ENCODE measurements at places on chromosomes 12 and 14. TPM values are rescaled to one million over a fixed set of nuclear protein-coding genes. Genes with fewer than 3 reads are reported as not detected.
A peak's percentile ranks its signal among the peaks of the same experiment; 100 is the strongest.

DNA sequence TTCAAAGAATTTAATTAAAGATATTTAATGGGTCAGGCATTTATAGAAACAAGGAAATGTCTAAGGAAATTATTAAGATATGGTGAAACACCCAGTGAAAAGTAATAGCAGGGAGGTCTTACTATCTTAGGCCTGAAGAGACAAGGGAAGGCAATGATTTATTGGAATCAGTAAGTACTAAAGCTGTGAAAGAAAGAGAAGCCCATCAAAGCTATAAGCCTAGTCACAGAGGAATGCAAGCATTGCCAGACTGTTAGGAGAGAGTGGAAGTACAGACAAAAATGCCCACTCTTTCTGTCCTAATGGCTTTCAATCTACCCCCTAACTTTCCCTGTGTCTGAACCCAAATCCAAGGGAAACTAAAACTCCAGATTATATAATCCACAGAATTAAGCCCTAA lies 69.2 kb upstream of the PIK3C2G start:
- DNase-seq: no peak

DNA sequence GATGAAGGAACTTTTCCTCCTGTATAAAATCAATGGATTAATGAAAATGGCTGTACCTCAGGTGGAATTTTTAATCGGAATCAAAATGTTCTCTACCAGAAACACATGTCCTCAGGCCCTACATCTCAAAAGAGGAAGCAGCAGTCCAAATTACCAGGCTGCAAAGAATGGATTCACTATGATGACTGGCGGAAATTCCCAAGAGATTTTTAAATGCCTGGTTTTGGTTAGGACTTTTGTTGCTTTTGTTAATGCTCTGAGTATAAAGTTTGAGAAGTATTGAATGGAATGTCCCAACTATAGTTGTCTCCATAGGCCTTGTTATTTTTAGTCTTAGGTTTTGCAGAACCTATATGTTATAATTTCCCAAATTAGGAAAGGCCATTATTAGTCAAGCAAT lies 11.2 kb upstream of the IFNG start:
- no peak for DNase-seq

- no peak for DNase-seq
Measured at GRCh38 chr12:41418586-41418985, 230.5 kb downstream of the PDZRN4 start.

- DNase-seq: no peak
Measured at GRCh38 chr12:14880890-14881453, 4.7 kb downstream of the MGP start.

DNA sequence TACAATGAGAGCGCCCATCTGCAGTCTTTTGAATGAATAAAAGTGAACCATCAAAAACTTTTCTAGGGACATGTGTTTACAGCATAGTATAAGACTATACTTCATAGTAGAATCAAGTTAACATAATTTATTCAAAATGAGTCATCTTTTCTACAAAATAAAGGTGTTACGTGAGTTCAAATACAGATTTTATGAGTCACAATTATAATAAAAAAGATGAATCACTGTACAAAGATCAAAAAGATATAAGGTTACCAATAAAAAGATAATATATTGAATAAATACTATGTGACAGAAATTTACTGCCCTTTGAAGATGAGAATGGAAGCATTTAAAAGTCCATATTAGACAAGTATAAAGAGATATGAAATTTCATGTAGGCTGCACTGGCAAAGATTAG lies 2.8 kb downstream of the MBIP start:
- no peak for DNase-seq

DNA sequence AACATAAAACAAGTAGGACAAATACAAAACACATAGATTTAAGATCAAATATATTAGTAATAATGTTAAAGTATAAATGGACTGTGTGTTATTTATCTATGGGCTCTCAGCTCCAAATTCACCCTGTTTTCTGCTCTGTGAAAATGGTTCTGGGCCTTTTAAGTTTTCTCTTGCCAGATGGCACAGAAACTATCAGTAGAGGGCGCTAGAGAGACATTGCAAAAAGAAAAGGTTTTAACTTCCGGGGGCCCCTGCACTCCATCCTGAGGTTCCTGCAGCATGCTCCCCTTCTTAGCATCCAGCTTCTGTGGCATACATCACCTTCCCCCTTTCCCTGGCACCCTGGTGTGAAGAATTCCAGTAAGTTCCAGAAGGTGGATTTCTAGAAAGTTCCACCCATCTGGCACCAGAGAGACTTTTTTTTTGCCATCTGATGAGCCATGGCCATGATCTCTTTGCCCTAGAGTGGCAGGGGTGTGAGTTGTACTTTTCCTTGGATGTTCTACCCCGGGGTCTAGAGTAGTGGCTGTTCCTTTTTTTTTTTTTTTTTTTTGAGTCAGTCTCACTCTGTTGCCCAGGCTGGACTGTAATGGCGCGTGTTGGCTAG lies 29.3 kb downstream of the ZCRB1 start:
- DNase-seq: no peak

GRCh38 chr12:118065380-118065779 lies 4.4 kb upstream of the WSB2 start:
- no peak for DNase-seq

GRCh38 chr14:71324767-71325272 lies 417.6 kb downstream of the PCNX1 start:
- peak; percentile 58 for DNase-seq

- DNase-seq: no peak
Measured at GRCh38 chr12:2958432-2959191, 585 bp upstream of the TEAD4 start.

- DNase-seq: no peak
Measured at GRCh38 chr12:22064968-22065367, 18.9 kb downstream of the CMAS start.

- no peak for DNase-seq
Measured at GRCh38 chr12:67062193-67062592, 207.0 kb upstream of the CAND1 start.

- no peak for DNase-seq
Measured at GRCh38 chr12:68235576-68235975, 10.0 kb upstream of the IL26 start.

DNA sequence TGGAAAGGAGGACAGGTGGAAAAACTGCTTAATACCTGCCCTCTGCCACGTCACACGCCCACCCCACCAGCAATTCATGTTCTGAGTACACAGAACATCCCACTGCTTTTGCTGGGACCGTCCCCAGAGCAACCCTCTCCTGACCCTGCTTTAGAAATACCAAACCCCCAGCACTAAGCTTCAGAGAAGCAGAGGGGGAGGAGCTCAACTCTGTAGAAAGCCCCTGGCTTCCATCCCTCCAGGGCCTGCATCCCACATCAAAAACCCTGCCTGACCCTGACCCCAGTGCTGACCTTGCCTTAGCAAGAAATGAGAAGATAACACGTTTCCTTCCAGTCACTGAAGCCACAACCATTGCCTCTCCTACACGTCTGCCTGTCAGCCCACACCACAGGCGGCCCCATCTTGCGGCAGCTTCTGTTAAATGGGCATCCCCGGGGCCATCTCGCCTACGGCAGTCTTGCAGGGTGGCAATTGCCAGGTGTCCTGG lies 19.7 kb downstream of the VDR start:
- peak; percentile 7 for DNase-seq

DNA sequence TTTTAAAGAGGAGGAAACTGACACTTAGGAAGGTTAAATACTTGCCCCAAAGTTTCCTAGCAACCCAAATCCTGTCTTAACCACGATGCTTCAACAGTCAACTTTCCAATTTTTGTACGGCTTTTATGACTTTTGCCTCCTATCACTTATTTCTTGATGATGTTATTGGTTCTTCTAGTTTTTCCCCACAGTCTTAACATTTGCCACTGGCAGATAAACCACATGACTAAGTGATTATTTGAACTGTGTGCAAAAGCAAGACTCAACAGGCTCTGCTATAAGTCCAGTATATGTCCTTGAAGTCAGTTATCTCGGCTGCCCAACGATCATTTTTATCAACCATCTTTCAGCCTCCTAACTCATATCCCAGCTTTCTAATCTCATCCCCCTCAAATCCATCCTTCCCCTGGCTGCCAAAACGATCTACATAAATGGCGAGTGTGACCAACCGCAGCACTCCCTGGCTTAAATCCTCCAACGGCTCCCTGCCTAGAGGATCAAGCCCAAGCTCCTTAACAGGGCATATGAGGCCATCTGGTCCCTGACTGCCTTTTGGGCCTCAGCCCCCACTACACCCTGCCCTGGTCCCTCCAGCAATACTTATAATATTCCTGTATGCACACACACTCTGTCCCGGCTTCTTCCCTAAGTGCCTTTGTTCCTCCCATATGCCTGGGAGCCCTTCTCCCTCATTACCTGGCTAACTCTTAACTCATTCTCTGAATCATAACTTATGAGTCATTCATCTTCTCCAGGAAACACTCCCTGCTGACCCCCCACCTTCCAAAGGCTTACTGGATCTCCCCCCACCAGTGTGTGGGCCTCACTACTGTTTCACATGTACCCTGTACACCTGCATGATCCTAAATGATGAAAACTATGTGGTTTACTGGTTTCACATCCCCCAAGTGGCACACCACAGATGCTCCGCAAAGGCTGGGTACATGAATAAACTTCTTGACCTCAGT lies 8.8 kb downstream of the VPS37B start:
- no peak for DNase-seq

GRCh38 chr12:125249066-125249824 lies 184.0 kb downstream of the AACS start:
- no peak for DNase-seq

DNA sequence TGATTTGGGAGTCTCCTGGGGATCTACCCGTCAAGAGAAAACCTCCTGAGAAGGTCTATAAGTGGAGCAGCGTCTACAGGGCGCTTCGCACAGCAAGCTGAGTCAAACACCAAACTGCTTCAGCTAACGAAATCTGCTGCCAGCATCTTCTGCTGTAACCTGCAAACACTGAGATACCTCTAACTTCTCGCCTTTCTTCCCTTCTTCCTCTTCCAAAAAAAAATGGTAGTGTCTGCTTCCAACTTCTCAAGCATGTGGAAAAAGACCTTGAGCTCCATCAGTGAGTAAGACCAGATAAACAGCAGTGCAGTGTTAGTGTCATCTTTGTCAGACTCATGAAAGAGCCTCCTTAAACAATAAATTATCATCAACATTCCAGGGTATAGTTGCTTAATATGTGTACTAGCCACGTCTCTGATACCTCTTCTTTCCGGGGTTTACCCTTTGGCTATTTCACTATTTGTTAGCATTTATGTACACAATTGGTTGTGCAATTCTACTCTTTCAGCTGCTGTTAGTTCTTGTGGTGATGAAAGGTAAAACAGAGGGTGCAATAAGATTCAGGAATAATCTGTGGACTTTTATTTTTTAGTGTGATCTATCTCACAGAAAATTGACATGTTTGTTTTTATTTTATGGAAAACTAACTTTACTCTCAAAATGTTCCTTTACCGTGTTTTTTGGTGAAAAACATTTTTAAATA lies 81.6 kb downstream of the LLPH start:
- DNase-seq: no peak

DNA sequence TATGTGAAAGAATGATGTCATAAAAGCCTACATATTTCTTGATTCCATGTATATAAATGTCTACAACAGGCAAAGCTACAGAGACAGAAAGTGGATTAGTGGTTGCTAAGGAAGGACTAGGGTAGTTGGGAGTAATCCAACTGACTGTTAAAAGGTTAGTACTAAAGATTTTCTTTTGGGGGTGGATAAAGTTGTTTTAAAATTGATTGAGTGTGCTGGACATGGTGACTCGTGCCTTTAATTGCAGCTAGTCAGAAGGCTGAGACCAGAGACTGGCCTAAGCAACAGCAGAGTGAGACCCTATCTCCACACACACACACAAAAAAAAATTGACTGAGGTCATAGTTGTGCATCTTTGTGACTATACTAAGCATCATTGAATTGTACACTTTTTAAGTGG lies 234.3 kb downstream of the C12orf50 start:
- DNase-seq: no peak

GRCh38 chr12:93778306-93778705 lies 101.1 kb downstream of the CRADD start:
- DNase-seq: no peak

- DNase-seq: no peak
Measured at GRCh38 chr12:1646569-1647284, 17.7 kb downstream of the WNT5B start.

DNA sequence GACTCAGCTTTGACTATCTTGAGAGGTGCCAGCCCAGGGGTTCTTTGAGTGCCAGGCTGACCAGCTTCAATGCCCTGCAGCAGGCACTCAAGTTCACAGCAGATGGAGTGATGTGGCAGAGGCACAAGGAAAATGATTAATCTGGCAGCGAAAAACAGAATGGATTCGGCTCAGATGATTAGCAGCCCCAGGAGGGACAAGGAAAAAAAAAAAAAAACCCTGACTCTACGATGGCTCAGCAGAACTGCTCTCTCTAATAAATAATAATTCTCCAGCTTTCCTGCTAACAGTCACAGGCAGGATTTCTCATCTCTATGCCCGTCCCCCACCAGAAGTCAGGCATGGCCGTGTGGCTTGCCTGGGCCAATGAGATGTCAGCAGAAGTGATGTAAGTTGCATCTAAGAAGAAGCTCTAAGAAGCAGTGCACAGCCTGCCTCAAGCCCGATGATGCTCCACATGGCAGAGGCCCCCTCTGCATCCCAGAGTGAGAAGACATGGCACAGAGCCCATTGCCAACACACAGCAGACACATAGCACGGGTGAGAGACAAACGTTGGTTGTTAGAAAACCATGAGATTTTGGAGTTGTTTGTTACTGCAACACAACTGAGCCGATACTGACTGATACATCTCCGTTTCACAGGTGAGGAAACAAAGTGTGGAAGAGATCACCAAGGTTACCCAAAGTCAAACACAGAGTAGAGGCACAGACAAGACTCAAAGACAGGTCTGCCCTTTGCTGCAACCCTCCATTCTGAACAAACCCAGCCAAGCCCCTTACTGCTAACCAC lies 111.0 kb downstream of the SCARB1 start:
- DNase-seq: no peak

DNA sequence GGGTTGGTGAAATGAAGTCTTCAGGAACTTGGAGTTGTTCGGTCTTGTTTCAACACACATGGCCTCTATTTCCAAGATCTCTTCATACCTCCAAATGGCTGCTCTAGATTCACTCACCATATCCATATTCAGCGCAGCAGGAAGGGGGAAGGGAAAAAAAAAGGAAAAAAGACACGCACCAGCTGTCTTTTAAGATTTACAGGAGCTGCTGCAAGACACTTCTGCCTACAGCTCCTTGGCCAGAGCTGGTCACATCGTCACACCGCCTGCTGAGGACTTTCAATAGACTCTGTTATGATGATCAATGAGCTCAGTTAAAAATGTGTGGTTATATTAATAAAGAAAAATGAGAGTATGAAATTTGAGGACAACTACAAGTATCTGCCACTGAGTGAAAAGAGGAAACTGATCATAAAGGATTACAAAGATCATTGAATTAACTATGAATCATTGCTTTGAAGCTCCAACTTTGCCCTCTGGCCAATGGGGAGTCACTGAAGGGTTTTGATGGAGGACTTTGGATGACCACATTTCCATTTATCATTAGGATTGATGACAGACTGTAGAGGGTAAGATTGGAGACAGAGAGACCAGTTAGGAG lies 182.1 kb upstream of the HMGA2 start:
- DNase-seq: no peak

Gene OAS2
- total RNA-seq: 40.1 TPM

Gene MUCL1
- total RNA-seq: not detected

Gene ARHGEF25
- 1.4 TPM for total RNA-seq

Gene KRT78
- not detected for total RNA-seq

Gene AVPR1A
- total RNA-seq: not detected

Gene GPX2
- total RNA-seq: not detected

Gene ESRRB
- not detected for total RNA-seq

Gene ATG101
- total RNA-seq: 49.7 TPM
